Neural crest cell (in vitro differentiated cells): ENCODE measurements at places on chromosomes 12 and 14.
A peak's percentile ranks its signal among the peaks of the same experiment; 100 is the strongest.

GRCh38 chr14:100535287-100536120, 51.7 kb downstream of the BEGAIN start:
- no peak for DNase-seq

- DNase-seq, result no peak
These were observed 17.2 kb upstream of the CDK2AP1 start for GRCh38 chr12:123288751-123289346.

DNA sequence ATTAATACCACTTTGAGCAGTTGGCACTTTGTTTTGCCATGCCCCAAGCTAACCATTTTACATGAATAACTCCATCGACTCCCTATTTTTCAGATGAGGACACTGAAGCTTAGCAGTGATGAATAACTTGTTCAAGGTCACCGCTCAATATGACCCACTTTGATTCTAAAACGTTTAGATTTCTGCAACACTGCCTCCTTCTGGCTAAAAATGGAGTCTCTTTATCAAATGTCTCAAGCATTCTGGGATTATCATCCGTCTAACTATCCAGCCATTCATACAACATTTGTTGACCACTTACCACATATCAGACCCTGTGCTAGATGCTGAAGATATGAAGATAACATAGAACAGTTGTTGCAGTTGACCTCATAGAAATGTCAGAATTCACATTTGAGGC, 298.0 kb downstream of the PPFIA2 start:
- no peak for DNase-seq

- no peak for DNase-seq
These were observed 20.8 kb downstream of the STX2 start for GRCh38 chr12:130818272-130818634.

DNA sequence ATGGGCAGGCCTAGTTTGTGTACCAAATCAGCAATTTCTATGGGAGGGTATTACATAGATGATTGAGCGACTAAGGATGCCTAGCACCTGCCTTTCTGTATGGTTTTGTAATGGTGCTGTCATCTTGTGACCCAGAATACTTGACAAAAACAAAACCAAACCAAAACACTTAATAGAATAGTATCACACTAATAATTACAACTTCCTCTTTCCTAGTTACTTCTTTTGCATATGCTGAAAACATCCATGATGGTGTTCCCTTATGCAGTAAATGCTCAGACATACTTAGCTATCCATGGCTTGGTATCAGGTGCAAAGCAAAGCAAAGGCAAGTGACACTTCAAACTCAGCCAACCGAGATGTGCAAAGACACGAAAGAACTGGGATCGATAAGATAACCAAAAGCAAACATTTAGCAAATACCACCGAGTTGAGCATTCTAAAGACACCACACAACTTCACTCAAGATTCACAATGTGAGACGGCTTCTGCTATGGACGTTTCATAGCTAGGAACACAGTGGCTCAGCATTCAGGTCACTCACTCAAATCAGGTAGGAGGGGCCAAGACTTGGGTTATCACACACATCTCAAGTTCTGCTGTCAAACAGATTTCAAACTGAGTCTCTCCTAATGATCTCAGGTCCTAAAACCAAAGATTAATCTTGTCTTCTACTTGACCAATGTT, 24.3 kb downstream of the PPP1CC start:
- DNase-seq, result no peak

GRCh38 chr14:83196236-83196635, 1662.6 kb upstream of the SEL1L start:
- DNase-seq, result no peak

DNA sequence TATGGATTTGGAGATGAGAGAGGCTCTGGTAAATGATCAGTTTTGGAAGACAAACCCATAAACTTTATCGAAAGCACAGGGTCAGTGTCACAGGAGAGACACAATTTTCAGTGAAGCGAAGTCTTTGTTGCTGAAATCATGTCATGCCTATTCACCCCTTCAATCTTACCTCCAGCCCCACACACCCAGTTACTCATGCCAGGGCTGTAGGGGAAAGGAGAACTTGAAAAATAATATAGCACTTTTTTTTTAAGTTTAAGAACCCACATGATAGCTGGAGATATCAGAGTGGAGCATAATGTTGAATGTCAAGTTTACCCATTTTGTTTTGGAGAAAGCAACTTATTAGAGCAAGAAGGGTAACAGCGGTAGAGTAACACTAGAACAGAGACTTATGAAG, 107.4 kb downstream of the SSPN start:
- DNase-seq, result no peak

- DNase-seq, result peak; percentile 36
These were observed 960 bp upstream of the LRFN5 start for GRCh38 chr14:41605550-41606281.

- no peak for DNase-seq
These were observed 54.9 kb downstream of the NKX2-1 start for GRCh38 chr14:36465178-36465577.

GRCh38 chr14:95258754-95259593, 60.7 kb downstream of the CLMN start:
- no peak for DNase-seq

GRCh38 chr12:131971226-131971625, 21.5 kb downstream of the EP400 start:
- no peak for DNase-seq

DNA sequence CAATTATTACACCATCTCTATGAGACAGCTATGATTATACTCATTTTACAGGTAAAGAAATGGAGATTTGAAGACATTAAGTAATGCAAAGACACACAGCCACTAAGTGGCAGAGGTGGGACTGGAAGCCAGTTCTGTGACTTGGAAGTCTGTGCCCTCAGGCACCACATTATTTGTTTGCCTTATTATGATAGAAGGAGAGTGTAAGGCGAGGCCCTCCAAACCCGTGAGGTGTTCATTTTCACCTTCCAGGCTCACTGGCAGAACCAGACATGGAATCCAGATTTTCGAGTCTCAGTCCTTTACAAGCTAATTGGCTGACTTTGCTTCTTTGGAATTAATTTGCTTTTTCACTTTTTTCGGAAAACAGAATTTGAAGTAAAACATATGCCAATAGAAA, 107.9 kb downstream of the CAND1 start:
- no peak for DNase-seq
